ENCODE measurements at places on chromosomes 2 and 18. TPM values are rescaled to one million over a fixed set of nuclear protein-coding genes. Genes with fewer than 3 reads are reported as not detected.

DNA sequence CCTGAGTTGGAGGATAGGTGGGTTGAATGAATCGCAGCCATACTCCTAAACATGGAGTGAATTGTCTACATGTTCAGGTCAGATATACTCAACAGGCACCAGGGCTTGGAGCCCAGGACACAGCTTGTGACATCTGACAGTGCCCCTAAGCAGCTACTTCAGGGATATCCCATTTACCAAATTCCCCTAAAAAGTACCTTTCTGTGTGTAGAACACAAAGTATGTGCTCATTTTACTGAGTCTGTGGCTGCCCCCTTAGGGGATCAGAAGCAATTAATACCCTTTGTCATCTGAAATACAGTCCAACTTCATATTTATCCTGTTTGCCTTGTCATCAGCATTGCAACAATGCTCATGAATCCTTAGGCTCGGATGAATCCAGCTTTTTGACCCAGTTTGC, 20.8 kb downstream of the TNFRSF11A start:
- no peak overlapping the region for H3K4me3 ChIP-seq
- H3K4me1 ChIP-seq: no peaks in the 10 kb centered on the region
- no peak for DNase-seq
- H3K27me3 ChIP-seq: no peaks in the 10 kb centered on the region

DNA sequence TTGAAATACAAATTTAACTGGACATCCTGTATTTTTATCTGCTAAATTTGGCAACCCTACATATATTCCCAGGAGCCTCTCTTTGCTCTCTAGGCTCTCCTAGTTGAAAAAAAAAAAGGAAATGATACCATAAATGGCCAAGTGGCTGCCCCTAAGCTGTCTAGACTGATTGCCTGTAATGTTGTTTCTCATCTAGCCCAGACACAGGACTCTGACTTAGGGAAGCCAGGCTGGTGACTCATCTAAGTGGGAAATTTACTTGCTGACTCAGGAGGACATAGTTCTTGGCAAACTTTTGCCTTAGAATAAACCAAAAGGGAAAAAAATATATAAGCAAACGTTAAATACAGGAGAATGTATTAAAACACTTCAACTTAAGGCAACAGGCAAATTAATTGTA, 14.6 kb upstream of the ITGAV start:
- peaks cover 22% of the 10 kb centered on the region for H3K4me1 ChIP-seq
- H3K4me3 ChIP-seq: no peak overlapping the region
- H3K27me3 ChIP-seq: no peaks in the 10 kb centered on the region
- H3K27ac ChIP-seq: peak overlapping the region; percentile 73
- peak; percentile 55 for DNase-seq

Gene VWA3B
- 0.81 TPM for total RNA-seq

- H3K27ac ChIP-seq: no peak overlapping the region
- H3K4me3 ChIP-seq: no peak overlapping the region
- H3K36me3 ChIP-seq: no peaks in the 10 kb centered on the region
- H3K4me1 ChIP-seq: no peaks in the 10 kb centered on the region
- DNase-seq: no peak
- no peaks in the 10 kb centered on the region for H3K27me3 ChIP-seq
Observed at GRCh38 chr2:126756125-126756524, 100.2 kb downstream of the GYPC start.

GRCh38 chr2:30110773-30111172, 36.0 kb upstream of the YPEL5 start:
- no peaks in the 10 kb centered on the region for H3K36me3 ChIP-seq
- no peaks in the 10 kb centered on the region for H3K4me1 ChIP-seq
- H3K27me3 ChIP-seq: no peaks in the 10 kb centered on the region
- no peak for DNase-seq
- no peak overlapping the region for H3K4me3 ChIP-seq
- H3K27ac ChIP-seq: no peak overlapping the region

- no peak overlapping the region for H3K27ac ChIP-seq
- H3K27me3 ChIP-seq: no peaks in the 10 kb centered on the region
- no peak for DNase-seq
- H3K4me3 ChIP-seq: no peak overlapping the region
Observed at GRCh38 chr2:196160101-196160500, 11.3 kb downstream of the STK17B start.

- no peak overlapping the region for H3K4me3 ChIP-seq
- H3K27ac ChIP-seq: no peak overlapping the region
- H3K4me1 ChIP-seq: peaks cover 7% of the 10 kb centered on the region
- no peak for DNase-seq
Observed at GRCh38 chr2:119671752-119672151, 7.2 kb upstream of the TMEM177 start.

GRCh38 chr2:169711751-169712509, 17.7 kb downstream of the PHOSPHO2 start:
- no peaks in the 10 kb centered on the region for H3K36me3 ChIP-seq
- H3K27me3 ChIP-seq: no peaks in the 10 kb centered on the region
- DNase-seq: no peak
- H3K4me1 ChIP-seq: no peaks in the 10 kb centered on the region
- no peak overlapping the region for H3K4me3 ChIP-seq

Gene AMER3
- total RNA-seq: 0.08 TPM

DNA sequence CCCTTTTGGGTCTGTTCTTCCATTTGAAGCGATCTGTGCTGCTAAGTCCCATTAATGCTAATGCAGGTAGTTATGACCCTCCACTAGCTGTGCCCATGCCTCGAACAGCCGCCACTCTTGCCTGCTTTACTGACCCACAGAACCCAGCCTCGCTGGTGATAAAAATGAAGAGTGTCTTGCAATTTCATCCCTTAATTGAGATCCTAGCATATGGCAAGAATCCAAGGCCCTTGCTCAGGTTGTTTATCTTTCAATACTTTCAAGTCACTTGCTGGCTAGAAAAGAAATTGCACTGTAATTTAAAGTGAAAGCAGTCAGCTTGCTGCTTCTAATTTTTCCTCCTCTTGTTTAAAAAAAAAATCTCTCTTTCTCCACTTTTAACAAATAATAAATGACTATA, 73.6 kb downstream of the ZNF521 start:
- DNase-seq: no peak
- H3K36me3 ChIP-seq: no peaks in the 10 kb centered on the region
- H3K4me3 ChIP-seq: no peak overlapping the region
- H3K4me1 ChIP-seq: peaks cover 18% of the 10 kb centered on the region
- H3K27me3 ChIP-seq: no peaks in the 10 kb centered on the region
- no peak overlapping the region for H3K27ac ChIP-seq

Gene RGPD4
- total RNA-seq: not detected

Gene NDC80
- total RNA-seq: 0.81 TPM

Gene TPO
- total RNA-seq: 5,928 TPM

Gene SERPINB4
- total RNA-seq: not detected

Gene MEIS1
- total RNA-seq: 11.8 TPM

GRCh38 chr18:74454279-74454751, 2.8 kb downstream of the DIPK1C start:
- no peak for DNase-seq
- H3K27ac ChIP-seq: no peak overlapping the region
- peaks cover 8% of the 10 kb centered on the region for H3K4me1 ChIP-seq
- no peak overlapping the region for H3K4me3 ChIP-seq

- no peaks in the 10 kb centered on the region for H3K36me3 ChIP-seq
- H3K27ac ChIP-seq: no peak overlapping the region
- H3K4me3 ChIP-seq: no peak overlapping the region
Observed at GRCh38 chr2:197081294-197081693, 154.8 kb upstream of the PGAP1 start.

DNA sequence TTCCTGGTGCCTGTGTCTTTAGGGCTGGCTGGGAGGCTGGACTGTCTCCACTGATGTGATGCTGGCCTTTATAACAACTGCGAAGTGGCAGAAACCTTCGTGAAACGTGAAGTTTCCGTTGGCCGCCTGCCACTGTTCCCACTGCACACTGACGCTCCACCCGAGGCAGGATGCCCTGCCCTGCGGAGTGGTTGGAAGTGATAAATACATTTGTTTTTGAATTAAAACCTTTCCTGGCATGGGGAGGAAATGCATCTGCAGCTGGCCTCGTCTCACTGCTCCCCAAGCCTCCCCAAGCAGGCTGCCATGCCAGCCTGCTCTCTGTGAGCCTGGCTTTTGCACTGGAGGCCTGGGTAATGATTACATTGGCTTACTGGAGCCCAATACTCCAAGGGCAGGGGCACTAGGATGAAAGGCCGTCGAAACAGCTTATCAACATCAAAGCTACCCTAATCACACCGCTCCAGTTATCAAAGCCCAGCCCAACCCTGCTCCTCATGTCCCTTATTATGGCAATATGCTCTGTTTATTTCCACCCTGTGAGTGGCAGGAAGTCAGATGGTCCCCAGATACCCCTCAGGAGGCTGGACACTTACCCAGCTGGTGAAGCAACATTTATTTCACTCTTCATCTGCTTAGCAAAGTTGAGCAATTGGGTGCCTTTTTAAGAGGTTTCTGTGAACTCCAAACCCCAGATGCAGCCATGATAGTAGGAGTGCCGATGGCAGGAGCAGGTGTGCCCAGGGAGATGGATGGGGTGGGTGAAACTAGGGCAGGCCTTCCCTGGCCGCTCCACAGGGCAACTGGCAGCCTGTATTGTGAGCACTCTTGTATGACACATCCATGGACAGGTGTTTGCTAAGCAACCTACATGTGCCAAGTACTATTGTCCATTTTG, 97.4 kb upstream of the ITGA6 start:
- H3K4me3 ChIP-seq: no peak overlapping the region
- H3K27me3 ChIP-seq: no peaks in the 10 kb centered on the region

Gene TUBA4B
- not detected for total RNA-seq

All from thyroid gland (tissue), 4 donors.